ENCODE measurements at places on chromosomes 5 and 9. TPM values are rescaled to one million over a fixed set of nuclear protein-coding genes. Genes with fewer than 3 reads are reported as not detected.

GRCh38 chr9:70607926-70608325 lies 193.5 kb upstream of the KLF9 start:
- DNase-seq = no peak

DNA sequence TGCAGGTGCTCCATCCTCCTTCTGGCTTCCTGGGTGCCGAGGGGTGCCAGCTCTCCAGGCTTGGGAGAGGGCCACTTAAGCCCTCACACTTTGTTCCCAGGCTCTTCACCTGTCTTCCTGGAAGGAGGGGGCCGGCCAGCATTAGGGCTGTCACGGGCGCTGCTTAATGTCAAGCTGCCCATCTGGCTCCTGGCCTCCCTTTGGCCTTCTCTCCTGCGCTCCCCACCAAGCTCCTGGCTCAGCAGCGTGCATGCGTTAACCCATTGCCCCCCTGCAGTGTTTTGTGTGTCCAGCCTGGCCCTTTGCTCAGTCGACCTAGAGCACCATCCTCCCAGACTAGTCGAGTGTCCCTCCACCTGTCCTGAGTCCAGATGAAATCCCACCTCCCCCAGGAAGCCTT lies 21.3 kb downstream of the NTNG2 start:
- DNase-seq = no peak

DNA sequence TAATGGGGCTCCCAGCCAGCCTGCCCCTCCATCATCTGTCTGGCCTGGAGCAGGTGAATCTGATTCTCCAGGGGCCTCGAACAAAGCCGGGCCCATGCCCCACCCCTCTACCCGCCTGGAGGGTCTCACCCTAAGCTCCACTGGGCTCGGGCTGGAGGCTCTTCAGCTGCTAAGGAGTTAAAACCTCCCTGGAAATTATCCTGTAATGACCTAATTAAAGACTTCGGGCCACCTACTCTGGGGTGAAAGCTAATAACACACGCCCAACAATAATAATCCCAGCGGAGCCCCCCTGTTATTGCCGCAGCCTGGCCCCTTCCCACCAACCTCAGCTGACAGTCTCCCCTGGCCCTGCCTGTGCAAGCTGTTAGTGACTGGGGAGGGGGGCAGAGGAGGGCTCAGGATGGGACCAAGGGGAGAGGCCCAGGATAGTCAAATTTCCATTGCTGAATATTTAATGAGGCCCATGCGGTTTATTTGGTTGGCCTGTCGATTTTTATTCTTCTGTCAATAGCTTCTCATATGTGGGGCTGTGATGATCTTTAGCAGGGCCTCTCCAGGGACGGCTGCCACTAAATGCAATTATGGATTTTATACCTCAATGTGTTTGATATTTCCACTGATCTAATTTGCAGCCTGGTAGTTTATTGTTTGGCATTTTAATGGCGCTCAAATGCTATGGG lies 25.7 kb downstream of the LMX1B start:
- no peak for DNase-seq

The JADE2 gene
- total RNA-seq = 83.6 TPM

The POU5F2 gene
- 0.27 TPM for total RNA-seq

The TSLP gene
- 0.30 TPM for total RNA-seq
